ENCODE measurements at places on chromosomes 5 and 9. TPM values are rescaled to one million over a fixed set of nuclear protein-coding genes. Genes with fewer than 3 reads are reported as not detected.

Gene PPP3R2
- total RNA-seq = not detected

Gene FAF2
- 33.7 TPM for total RNA-seq

GRCh38 chr5:156587012-156587411 lies 260.0 kb downstream of the SGCD start:
- no peaks in the 10 kb centered on the region for H3K27me3 ChIP-seq
- H3K36me3 ChIP-seq = no peaks in the 10 kb centered on the region
- H3K4me3 ChIP-seq = no peak overlapping the region

GRCh38 chr9:107597743-107598217 lies 108.2 kb upstream of the KLF4 start:
- no peaks in the 10 kb centered on the region for H3K36me3 ChIP-seq
- no peaks in the 10 kb centered on the region for H3K4me1 ChIP-seq
- no peak overlapping the region for H3K4me3 ChIP-seq

GRCh38 chr5:56871777-56872176 lies 37.6 kb upstream of the SETD9 start:
- DNase-seq = no peak
- H3K4me1 ChIP-seq = no peaks in the 10 kb centered on the region
- no peak overlapping the region for H3K4me3 ChIP-seq
- H3K27ac ChIP-seq = no peak overlapping the region

- H3K27ac ChIP-seq = no peak overlapping the region
- DNase-seq = no peak
- H3K36me3 ChIP-seq = peaks cover 14% of the 10 kb centered on the region
- H3K4me3 ChIP-seq = no peak overlapping the region
These were observed 2.5 kb upstream of the MATR3 start for GRCh38 chr5:139291051-139291450.

- H3K4me3 ChIP-seq = no peak overlapping the region
These were observed 110.1 kb upstream of the MAP3K1 start for GRCh38 chr5:56705217-56705616.

DNA sequence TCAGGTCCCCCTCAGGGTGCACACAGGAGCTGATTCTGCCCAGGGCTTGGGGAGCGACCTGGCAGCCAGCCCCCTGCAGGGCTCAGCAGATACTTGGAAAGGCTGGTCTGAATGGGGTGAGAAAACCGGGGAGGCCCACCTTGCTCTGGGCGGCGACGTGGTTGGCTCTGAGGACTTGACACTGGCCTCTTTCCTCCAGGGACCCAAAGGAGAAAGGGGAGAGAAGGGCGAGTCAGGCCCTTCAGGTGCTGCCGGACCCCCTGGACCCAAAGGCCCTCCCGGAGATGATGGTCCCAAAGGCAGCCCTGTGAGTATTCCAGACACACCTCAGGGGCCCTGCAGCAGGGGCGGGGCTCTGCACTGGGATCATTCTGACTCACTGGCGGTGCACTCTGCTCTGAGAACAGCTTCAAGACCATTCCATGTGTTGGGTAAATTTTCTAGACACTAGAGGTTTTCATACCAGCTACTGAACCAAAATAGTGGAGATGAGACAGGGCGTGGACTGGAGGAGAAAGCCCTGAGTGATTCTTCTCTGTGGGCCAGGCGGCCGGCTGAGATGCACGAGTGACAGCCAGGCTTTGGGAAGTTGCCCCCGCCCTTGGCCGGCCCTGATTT lies 65.9 kb upstream of the FCN2 start:
- no peaks in the 10 kb centered on the region for H3K4me1 ChIP-seq
- no peak overlapping the region for H3K27ac ChIP-seq
- H3K27me3 ChIP-seq = peaks cover 69% of the 10 kb centered on the region
- no peak for DNase-seq

DNA sequence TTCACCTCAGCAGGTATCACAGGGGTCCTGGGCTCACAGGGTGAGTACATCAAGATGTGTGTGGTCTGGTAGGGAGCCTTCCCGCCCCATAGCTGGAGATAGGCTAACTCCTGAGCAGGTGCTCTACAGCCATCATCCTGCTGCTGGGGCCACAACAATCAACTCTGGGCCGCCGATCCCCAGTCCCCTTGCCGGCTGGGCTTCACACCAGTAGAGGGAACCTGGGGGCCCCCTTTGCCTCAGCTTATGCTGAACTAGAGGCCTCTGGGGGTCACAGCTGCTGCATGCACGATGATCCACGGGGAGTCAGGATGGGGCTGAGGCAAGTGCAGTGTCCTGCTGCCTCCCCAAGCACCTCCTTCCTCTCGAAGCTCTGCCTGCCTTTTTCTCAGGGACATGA lies 46.5 kb downstream of the IRF1 start:
- DNase-seq = no peak
- no peaks in the 10 kb centered on the region for H3K27me3 ChIP-seq
- H3K36me3 ChIP-seq = no peaks in the 10 kb centered on the region
- H3K27ac ChIP-seq = no peak overlapping the region
- peaks cover 3% of the 10 kb centered on the region for H3K4me1 ChIP-seq

GRCh38 chr9:76987594-76988200 lies 31.8 kb upstream of the FOXB2 start:
- H3K36me3 ChIP-seq = no peaks in the 10 kb centered on the region
- DNase-seq = peak; percentile 24
- H3K27ac ChIP-seq = no peak overlapping the region
- H3K4me1 ChIP-seq = no peaks in the 10 kb centered on the region
